Cortex of kidney (tissue), 1 donor: ENCODE measurements at places on chromosomes 16 and 17.

- DNase-seq = no peak
These were observed 27.2 kb upstream of the MEAK7 start for GRCh38 chr16:84531671-84532111.

GRCh38 chr17:15657868-15658267 is 26.2 kb downstream of the TRIM16 start:
- DNase-seq = no peak

GRCh38 chr16:885391-885790 is 84.9 kb upstream of the GNG13 start:
- no peak for DNase-seq

DNA sequence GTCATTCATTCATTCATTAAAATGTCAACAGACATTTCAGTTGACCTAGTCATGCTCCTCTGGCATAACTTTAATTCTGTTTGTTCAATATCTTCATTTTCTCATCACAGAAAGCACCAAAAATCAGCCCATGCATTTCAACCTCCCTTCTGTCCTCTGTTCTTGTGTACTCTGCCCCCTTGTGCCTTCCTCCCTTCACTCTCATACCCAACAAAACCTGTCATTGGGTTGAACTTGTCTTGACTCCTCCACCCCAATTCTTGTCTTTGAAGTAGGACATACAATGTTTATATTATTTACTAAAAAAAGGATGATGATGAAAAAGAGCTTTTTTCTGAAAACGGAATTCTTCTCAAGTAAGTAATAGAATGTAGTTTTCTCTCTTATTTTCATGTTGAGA is 43.8 kb downstream of the COX10 start:
- DNase-seq = no peak

DNA sequence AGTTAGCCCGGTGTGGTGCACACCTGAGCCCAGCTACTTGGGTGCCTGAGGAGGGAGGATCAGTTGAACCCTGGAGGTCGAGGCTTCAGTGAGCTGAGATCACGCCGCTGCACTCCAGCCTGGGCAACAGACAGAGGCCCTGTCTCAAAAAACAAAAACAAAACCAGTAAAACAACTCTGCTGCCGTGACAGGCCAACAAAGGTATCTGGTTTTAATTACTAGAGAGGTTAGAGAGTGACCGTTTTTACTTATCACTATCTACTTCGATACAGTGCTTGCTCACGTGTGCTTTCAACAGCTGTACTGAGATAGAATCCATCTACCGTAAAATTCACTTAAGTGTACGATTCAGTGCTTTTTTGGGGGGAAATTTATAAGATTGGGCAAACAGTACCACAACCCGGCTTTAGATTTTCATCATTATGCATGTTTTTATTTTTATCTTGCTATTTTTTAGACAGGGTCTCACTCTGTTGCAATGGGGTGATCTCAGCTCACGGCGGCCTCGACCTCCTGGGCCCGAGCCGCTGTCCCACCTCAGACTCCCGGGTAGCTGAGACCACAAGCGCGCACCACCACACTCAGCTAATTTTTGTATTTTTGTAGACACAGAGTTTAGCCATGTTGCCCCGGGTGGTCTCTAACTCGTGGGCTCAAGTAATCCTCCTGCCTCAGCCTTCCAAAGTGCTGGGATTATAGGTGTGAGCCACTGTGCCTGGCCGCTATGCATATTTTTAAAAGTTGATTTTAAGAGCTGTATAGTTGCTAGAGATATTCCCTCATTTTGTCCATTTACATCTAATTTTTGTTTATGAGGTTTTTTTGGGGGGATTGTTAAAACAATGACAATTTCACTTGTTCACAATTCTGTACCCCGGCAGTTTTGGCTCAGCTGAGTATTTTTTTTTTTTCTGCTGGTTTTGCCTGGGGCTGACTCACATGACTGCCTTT is 30.9 kb downstream of the SERPINF1 start:
- DNase-seq = no peak

DNA sequence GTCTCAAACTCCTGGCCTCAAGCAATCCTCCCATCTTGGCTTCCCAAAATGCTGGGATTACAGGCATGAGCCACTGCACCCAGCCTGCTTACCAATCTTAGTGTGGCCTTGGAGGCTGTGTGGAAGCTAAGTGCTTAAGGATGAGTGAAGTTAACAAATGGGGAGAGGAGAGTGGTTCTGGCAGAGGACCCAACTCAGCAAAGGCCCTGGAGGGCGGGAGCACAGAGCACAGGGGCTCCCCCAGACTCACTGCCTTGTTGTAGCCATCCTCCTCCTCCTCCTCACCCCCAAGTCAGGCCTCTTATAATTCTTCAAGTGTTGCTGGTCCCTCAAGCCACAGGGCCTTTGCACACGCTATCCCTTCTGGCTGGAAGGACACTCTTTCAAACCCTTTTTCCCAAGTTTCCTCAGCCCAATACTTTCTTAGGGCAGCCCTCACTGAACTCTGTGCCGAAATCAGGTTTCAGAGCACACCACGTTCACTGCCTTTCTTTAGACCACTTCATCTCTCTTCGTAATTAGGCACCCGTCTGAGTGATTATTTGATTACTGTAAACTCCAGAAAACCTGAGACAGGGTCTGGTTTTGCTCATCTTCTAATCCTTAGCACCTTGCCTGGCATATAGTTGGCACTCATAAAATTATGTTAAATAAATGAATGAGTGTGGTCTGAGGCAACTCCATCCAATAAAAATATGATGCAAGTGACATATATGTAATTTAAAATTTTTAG is 23.4 kb downstream of the NGFR start:
- no peak for DNase-seq

GRCh38 chr17:78672871-78673371 is 95.7 kb upstream of the DNAH17 start:
- DNase-seq = no peak

DNA sequence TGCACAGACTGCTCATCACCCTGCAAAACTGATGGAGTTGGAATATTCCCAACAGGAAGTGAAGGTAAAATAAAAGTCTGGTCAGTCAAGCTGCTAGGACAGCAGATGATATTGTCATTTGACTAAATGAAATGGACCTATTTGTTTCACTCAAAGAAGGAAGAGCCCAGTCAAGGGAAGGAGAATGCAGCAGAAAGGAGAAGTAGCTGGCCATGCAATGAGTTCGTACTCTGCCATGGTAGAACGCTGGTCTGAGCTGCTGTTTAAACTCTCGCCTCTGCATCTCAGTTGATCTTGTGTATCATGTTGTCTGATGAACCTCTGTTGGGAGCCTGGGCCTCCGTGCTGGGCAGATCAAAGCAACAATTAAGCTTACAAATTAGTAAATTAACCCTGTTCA is 15.6 kb upstream of the YPEL2 start:
- no peak for DNase-seq

- DNase-seq = no peak
These were observed 164.6 kb downstream of the CHD9 start for GRCh38 chr16:53219371-53219770.
